Fibroblast of mammary gland (primary cell): ENCODE measurements at places on chromosomes 4 and X.

DNA sequence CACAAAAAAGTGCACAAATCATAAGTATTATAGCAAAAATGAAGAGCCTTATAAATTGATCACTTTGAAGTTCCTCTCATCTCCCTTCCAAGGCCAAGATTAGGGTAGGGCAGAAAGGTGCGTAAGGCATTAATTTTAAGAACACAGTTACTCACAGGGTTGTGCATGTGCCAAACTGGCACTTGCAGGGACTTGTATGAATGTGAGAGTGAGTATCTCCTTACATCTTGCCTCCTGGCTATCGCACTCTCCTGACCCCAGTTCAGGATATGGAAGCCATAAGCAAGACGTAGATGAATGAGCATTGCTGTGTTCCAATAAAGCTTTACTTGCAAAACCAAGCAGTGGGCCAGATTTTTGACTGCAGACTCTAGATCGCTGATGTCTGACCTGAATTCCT lies 510.1 kb upstream of the AADAT start:
- DNase-seq: no peak

DNA sequence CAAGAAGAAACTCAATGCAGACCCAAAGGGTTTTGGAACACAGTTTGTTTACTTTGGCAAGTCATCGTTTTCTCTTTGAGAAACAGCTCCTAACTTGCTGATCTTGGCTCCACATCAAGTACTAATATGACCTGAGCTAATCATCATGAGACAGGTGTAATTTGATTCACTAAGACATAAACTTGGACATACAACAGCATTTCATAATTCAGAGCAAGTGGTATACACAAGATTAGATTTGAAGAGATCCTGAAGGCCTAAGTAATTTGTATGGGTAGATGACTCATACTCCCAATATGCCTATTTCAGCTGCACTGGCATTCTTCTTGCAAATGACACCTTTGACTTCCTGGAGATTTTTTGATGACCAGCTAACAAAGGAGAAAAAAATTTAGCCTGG lies 1521.7 kb downstream of the RPA4 start:
- DNase-seq: no peak

DNA sequence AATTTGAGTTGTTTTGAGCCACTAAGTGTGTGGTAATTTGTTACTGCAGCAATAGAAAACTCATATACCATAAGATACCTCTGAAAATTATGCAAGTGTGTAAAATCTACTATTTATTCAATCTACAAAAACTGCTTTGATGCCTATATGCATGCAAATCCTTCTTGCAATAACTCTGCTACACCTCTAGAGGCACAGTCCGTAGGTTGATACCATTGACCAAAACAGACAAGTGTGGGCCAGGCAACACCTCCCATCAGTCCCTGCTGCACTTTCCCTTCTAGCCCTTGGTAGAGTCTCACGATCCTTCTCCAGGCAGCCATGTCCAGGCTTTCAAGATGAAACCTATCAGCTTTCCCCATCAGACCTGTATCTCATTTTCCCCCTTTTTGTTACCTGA lies 48.8 kb upstream of the FAM9A start:
- DNase-seq: no peak

- peak; percentile 61 for DNase-seq
These were observed at the start of gene ATP8A1 for GRCh38 chr4:42656944-42657792. ATP8A1 (minus strand) TSS chr4:42657105; CDS start chr4:42656873, 232 bp downstream.

GRCh38 chr4:168361365-168362024 lies 42.9 kb upstream of the DDX60 start:
- no peak for DNase-seq

DNA sequence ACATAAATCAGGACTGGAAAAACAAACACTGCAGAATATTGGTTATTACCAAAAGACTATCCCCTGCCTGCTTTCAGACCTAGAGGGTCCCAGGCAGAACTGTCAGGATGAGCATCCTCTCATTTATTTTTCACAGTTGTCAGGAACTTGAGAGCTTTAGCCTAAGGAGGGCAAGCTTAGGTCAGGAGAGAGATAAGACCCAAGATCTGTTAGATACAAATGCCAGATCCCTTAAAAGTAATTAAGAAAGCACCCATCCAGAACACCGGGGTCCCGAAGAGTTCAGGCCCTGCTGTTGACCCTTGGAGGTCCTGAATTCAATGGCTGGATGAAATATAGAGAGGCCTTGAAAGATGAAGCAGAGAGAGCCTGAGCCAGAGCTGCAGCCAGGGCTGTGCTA lies 5.9 kb upstream of the MAGEB3 start:
- no peak for DNase-seq

DNA sequence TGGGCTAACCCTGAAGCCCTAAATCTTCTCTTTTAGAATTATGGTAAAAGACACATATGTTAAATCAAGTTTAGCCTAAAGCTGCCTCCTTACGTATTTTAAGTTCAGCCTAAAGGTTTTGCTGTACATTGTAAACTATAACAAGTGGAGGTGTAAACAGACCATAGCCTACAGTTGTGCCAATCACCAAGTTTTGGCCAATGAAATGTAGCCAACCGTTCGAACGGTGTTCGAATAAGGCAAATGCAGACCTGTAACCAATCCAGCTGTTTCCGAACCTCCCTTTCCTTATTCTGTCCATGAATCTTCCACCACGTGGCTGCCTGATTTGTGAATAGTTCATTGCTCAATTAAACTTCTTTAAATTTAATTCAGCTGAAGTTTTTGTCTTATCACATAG lies 52.1 kb upstream of the TBC1D9 start:
- DNase-seq: no peak

- DNase-seq: no peak
These were observed 51.5 kb upstream of the IL13RA2 start for GRCh38 chrX:115068896-115069295.

GRCh38 chr4:182885022-182885737 lies 32.0 kb downstream of the DCTD start:
- no peak for DNase-seq

- DNase-seq: no peak
These were observed 813.7 kb downstream of the DMD start for GRCh38 chrX:32397562-32398216.

- DNase-seq: peak; percentile 20
These were observed 541.8 kb upstream of the SMIM31 start for GRCh38 chr4:164212134-164212533.
